ENCODE measurements at places on chromosomes 11 and 22.

DNA sequence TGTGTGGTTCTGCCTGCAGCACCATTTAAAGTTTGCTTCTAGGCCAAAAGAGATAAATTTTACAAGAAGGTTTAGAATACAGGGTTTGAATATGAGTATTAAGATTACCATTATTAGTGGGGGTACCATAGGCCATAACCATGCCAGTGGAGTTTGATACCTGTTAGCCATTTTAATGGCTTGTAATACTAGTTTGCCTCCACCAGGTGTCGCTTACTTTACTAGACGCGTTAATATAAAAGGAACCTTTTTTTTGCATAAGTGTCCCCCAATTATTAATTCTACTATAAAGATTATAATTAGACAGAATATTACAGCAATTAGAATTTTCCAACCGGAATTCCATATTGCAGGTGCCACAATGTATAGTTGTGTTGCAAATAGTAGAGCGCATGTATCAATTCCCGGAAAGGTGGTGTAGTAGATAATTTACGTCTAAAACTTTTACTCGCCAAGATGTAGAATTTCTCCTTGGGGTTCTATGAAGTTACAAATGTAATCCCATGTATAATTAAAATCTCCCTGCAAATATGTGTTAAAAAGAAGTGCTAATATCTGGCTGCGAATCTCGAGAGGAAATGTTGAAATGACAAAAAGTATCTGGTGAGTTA lies 16.1 kb downstream of the MS4A6E start:
- DNase-seq = no peak

GRCh38 chr11:118604566-118604965 lies 2.8 kb upstream of the PHLDB1 start:
- DNase-seq = no peak

DNA sequence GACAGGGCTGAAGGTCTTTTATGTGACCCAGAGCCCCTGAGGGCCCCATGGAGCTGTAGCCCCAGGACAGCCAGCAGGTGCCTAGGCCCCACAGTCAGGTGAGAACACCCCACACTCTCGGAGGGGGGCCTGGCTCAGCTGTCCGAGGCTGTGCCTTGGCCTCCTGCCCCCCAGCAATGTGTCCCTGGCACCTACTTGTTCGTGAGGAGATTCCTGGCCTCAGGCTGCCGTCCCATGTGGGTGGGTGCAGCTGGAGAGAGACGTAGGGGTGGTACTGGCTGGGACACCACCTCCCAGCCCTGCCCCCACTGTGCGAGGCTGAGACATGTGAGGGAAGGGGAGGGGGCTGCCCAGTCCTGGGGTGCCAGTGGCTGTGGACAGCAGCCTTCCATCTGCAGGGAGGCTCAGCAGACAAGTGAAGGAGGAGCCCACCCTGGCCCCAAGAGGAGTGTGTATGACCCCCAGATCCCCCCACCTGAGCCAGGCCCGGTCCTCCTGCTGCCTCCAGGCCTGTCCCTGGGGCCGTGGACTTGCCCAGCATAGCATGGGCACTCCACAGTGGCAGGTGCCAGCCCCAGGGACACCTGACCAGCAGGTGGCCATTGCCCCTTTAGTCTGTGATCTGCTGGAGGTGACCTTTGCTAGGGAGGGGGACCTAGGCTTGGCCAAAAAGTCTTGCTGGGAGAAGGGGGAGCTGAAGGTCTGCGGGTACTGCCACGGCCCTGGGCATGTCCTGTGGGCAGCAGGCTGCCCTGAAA lies 17.0 kb downstream of the IL17REL start:
- peak; percentile 16 for DNase-seq

- DNase-seq = no peak
Measured at GRCh38 chr11:2940147-2940920, 11.1 kb upstream of the PHLDA2 start.

GRCh38 chr22:23277583-23278295 lies 97.4 kb downstream of the BCR start:
- DNase-seq = no peak
